Kidney glomerular epithelial cell (primary cell): ENCODE measurements at places on chromosomes 7 and 10.

DNA sequence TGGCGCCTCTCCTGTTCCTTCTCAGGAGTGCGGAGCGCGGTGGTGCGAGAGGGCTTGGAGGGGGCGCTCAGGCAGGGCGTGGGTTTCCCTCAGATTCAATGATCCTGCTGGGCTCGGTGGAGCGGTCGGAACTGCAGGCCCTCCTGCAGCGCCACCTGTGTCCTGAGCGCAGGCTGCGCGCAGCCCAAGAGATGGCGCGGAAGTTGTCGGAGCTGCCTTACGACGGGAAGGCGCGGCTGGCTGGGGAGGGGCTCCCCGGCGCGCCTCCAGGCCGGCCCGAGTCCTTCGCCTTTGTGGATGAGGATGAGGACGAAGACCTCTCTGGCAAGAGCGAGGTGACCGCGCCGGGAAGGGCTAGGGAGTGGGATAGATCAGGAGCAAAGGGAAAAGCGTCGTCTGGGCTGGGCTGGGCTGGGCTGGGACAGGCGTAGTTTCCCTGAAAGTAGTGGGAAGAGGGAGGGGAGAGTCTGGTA is 17.0 kb downstream of the FAM131B start:
- peak; percentile 23 for DNase-seq

GRCh38 chr7:13532028-13532753 is 457.3 kb downstream of the ETV1 start:
- DNase-seq: no peak

DNA sequence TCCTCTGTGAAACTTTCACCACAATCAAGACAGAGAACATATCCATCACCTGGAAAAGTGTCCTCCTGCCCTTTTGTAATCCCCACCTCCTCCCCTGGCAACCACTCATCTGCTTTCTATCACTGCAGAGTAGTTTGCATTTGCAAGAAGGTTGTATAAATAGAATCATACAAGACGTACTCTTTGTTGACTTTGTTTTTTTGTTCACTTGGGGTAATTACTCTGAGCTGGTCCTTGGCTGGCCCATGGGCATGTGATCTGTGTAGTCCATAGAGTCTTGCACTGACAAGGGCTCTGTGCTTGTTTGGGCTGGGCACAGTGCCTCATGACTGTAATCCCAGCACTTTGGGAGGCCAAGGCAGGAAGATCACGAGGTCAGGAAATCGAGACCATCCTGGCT is 7.8 kb upstream of the HACD1 start:
- no peak for DNase-seq

DNA sequence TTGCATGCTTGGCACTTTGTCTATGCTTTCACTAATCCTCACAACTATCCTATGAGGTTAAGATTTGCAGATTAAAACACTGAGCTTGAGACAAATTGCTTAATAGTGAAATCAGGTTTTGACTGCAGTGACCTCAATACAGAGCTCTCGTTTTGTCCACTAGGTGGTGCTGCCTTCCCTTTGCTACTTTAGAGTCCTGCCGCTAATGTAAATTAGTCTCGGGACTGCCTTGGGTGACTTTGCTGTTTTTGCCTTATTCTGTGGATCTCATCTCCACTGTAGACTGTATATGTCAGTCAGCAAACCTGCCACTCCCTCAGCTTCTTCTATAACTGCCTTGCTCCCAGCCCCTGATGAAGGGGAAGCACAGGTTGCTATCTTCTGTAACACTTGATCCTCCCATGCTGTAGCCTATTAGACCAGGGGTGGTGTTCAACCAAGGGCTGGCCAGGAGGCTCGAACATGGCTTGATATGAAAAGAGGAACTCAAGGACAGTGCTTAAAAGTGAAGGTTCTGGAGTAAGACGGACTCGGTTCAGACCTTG is 26.0 kb downstream of the ASB4 start:
- DNase-seq: peak; percentile 63

DNA sequence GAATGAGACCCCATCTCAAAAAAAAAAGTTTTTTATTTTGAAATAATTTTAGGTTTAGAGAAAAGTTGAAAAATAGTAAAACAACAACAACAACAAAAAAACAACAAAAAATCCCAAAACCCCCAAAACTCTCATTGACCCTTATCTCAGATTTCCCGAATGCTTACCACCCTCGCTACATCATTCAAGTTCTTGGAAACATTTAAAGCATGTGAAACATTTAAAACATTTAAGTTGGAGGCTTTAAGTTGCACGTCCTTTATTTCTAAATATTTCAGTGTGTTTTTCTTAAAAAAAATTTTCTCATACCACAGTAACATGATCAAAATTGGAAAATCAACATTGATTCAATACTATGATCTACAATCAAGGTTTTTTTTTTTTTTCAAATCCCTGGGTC is 382 bp upstream of the ARMS2 start:
- DNase-seq: no peak

DNA sequence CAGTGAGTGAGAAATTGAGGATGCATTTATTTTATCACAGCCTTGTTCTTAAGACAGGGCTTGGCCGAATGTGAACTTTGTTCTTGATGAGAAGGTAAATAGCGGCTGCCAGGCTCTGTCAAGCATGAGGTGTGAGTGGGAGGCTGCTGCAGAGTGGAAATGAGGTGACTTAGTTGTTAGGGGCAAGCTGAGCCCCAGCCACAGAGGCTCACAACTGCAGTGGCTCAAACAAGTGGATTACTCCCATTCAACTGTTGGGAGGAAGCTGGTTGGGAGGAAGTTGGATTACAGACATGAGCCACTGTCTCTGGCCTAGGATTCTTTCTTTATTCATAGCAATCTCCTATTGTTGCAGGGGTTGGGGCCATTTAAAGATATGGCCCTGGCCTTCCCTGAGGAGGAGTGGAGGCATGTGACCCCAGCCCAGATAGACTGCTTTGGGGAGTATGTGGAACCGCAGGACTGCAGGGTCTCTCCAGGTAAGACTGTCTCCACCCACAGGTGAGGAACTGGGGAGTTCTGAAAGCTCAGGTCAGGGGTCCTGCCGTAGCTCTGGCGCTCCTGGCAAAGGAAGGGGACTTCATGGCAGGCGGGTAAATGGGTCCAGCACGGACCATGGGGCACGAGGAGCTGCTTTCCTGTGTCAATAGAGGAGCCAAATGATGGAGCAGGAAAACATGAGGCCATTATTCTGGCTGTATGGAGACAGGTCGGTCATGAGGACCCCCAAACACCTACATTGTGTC is 7.1 kb downstream of the ZSCAN25 start:
- DNase-seq: peak; percentile 1

- DNase-seq: no peak
These were observed 84.1 kb upstream of the ZNF800 start for GRCh38 chr7:127476618-127477017.

- no peak for DNase-seq
These were observed 184.7 kb upstream of the FZD1 start for GRCh38 chr7:91079487-91079886.

- peak; percentile 92 for DNase-seq
These were observed 281.1 kb downstream of the CCDC3 start for GRCh38 chr10:12720217-12720981.

DNA sequence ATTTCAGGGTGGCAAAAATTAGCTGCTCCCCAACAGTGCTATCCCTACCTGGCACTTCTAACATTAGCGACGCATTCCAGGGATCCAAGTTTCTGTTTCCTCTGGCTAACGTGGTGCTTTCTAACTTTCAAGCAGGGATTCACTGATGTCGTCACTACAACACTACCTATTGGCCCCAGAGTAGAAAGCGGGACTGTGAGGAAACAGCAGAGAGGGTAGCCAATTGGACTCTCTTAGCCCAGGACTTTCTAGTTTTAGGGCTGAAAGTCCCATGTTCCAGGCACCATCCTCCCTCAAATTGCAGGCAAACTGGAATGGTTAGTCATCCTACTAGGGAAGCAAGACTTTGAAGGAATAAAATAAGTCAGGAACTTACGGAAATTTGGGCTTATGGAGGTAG is 89.3 kb upstream of the AGK start:
- DNase-seq: no peak

DNA sequence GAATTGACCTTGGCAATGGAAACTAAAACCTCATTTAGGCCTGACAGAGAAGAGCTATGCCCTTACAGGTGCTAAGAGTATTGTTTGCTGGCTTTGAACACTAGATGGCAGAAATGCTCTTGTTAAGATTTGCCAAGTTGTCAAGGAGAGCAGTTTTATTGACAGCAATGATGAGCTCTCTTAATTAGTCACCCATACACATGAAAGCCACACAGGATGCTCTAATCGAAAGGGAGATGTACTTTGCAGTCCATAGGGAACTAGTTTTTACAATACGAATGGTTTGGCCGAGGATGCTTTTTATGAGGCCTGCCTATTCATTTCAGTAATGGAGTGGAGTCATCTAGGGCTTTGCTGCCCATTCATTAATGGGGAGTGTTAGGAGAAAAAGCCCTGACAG is 45.4 kb upstream of the MBL2 start:
- peak; percentile 75 for DNase-seq

DNA sequence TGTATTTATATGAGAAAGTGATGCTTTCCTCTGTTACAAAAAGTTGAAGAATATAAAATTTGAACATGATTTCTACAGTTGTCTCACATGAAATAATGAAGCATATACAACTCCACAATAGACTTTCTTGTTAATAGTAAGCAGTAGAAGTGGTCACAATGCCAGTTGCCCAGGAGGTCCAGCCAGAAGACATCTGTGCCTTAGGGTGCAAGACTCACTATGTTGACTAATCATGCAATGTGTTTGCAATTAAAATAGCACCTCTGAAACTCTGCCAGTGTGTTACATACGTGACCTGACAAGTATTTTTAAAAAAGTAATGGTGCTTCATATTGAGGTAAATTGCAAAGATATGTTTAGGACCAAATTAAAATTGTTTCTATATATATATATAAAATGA is 547.2 kb downstream of the ETV1 start:
- no peak for DNase-seq
